ENCODE measurements at places on chromosomes 11 and 22. TPM values are rescaled to one million over a fixed set of nuclear protein-coding genes. Genes with fewer than 3 reads are reported as not detected.

The IGLL5 gene
- not detected for polyA plus RNA-seq

The HBE1 gene
- not detected for polyA plus RNA-seq

The TSPAN18 gene
- 0.55 TPM for polyA plus RNA-seq

The SLC39A13 gene
- 59.7 TPM for polyA plus RNA-seq

The KIRREL3 gene
- polyA plus RNA-seq = 13.1 TPM

The INS gene
- not detected for polyA plus RNA-seq

The ROBO3 gene
- 17.2 TPM for polyA plus RNA-seq

The HOATZ gene
- not detected for polyA plus RNA-seq

Measured in BJ (cell line).